ENCODE measurements at places on chromosomes 7 and 10. TPM values are rescaled to one million over a fixed set of nuclear protein-coding genes. Genes with fewer than 3 reads are reported as not detected.

GRCh38 chr7:87702326-87702725 lies 74.1 kb downstream of the RUNDC3B start:
- DNase-seq, result no peak

Gene CUBN
- 0.26 TPM for total RNA-seq

- no peak for DNase-seq
Observed at GRCh38 chr10:121158988-121159579, 307.9 kb downstream of the WDR11 start.

DNA sequence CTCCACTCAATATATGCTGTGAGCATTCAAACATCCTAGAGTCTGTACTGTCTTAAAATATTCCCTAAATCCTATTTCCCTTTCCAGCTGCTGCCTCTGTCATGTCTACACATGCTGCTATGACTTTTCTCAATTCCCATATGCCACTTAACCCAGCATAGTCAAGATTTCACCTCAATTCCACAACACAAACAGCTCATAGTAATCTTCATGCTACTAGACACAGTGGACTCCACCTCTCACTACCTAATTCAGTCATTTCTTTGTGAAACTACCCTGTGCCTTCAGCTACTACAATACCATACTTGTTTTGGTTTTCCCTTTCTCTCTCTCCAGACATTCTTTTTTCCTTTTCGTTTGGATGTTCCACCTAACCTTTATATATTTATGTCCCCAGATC lies 45.5 kb downstream of the GSAP start:
- no peak for DNase-seq

GRCh38 chr7:88495881-88496725 lies 189.4 kb upstream of the STEAP4 start:
- DNase-seq, result no peak

GRCh38 chr10:44993226-44993921 lies 7.3 kb upstream of the ZNF22 start:
- DNase-seq, result no peak

Gene STEAP4
- total RNA-seq, result not detected

DNA sequence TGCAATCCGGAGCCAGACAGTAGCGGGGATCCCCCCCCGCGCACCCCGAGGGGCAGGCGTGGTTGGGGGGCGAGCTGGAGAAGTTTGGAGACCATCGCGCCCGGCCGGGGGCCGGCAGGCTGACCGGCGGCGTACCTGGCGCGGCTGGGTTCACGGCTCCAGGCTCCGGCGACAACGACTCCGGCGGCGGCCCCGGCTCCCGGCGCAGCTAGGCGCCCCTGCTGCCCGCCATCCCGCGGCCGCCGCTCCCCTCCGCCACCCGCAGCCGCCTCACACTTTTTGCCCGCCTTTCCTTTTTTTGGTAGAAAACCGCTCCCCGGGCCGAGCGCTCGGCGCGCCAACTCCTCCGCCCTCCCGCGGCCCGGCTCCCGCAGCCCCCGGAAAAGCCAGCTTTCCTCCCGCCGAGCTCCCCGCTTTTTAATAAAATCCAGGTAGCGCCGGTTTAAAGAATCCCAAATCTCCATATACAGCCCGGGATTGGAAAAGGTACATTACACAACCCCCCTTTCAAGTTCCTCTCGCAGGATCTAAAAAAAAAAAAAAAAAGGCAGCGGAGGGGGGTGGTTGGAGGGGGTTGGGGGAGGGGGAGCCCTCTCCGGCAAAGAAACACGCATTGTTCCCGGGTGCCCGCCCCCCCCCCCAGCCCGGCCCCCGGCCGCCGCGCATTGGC lies at the start of gene TNRC18:
Gene TNRC18, minus strand, starts transcription at position 529 of the 670 bp plus-strand sequence. CDS start 2,588 bp downstream, outside the sequence.
- no peak for DNase-seq

DNA sequence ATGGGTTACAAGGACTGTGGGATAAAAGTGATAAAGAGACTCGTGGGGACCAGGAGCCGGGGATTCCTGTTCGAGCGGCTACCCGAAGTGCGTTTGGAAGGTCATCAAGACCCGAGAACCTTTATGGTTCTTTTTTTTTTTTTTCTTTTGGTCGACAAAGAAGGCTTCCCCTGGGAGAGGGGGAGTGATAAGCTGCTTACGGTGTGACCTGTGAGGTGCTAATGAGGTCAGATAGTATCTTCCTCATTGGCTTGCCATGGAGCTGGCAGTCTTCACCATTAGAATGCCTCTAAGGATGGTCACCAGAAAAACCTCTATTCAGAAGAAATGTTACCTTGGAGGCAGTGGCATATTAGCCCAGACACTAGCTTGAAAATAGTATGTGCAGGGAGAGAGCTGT lies 92.3 kb upstream of the STEAP4 start:
- DNase-seq, result no peak

Gene PPP1R17
- total RNA-seq, result 1.7 TPM

Measured in H9 (cell line).